Vagina (tissue), 2 donors: ENCODE measurements at places on chromosomes 6 and 20. TPM values are rescaled to one million over a fixed set of nuclear protein-coding genes. Genes with fewer than 3 reads are reported as not detected.

DNA sequence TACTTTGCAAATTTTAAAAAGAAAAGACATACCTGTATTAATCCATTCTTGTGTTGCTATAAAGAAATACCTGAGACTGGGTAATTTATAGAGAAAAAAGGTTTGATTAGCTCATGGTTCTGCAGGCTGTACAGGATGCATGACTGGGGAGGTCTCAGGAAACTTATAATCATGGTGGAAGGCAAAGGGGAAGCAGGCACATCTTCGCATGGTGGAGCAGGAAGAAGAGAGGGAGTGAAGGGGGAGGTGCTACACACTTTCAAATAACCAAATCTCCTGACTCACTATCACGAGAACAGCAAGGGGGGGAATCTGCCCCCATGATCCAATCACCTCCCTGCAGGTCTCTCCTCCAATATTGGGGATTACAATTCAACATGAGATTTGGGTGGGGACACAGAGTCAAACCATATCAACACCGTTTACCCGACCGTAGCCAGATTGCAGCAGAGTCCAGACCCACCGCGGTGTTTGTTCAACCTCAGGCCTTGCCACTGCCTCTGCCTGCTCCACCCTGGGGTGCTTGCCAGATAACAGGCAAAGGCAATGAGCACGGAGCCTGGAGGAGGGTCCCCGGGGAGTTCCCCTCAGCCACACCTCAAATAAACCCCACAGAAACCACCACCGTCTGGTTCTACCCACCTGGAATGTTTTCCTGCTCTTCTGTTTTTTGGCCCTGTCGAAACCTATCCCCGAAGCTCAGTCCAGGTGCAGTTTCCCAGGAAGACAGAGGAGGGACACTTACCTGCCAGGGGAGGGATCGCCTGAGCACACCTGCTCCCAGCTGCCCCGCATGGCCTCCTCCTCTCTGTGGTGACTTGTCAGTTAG lies 142.2 kb upstream of the AFDN start:
- DNase-seq, result no peak

GRCh38 chr20:62413896-62414481 lies 6.9 kb upstream of the CABLES2 start:
- DNase-seq, result no peak

GRCh38 chr20:48283470-48284110 lies 498.3 kb upstream of the SULF2 start:
- no peak for DNase-seq

GRCh38 chr6:3483675-3484074 lies 26.8 kb upstream of the SLC22A23 start:
- no peak for DNase-seq

DNA sequence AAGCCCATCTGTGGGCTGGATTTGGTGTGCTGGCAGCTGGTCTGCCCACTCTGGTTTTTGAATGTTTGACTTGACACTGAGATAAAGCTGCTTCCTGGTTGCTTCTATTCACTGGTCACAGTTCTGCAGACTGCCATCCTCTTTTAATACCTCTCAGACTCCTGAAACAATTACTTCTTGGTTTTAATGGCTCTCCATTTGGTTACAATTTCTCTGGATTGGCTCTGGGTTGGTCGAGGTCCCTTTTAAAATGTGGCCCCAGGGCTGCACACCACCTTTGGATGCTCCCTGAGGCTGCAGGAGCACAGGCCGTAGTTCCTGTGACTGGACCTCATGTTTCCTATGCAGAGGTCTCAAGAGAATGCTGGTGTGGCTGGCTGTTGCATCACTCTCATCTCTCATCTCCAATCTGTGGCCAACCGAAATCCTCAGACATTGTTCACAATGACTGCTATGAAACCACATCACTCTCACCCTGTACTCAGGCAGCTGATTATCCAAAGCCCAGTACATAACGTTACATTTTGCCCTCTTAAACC lies 98.5 kb downstream of the INSM1 start:
- DNase-seq, result no peak

- no peak for DNase-seq
These were observed 212.1 kb upstream of the PHACTR1 start for GRCh38 chr6:12504325-12504966.

DNA sequence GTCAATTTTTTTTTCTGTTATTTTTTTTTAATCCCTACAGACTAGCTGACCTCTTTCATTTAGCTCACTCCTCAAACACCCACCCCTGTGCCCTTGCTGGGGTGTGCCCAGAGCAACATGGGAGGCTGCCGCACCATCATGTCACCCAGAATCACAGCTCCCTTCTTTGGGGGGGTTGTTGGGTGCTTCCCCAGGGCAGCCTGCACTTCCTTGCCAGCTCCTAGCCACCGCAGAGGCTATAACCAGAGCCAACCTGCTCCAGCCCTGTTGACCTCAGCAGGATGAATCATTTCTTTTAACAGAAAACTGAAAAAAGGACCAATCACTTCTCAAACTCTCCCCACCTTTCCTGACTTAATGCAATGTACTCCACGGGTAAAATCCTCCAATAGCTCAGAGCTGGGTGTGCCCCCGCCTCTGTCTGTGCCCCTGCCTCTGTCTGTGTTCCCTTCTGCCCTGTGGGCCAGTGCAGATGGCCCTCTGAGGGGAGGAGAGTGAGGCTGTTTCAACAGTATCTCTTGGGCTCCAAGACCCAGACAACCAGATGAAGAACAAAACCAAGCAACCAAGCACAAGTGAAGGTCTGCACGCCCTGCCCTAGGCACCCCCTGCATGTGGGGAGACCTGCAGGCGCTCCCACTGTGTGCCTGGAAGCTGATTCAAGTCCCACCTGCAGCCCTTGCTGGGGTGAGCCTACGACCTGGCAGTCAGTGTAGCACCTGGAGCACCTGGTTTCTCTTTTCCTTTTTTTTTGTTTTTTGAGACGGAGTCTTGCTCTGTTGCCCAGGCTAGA lies 67.7 kb downstream of the PYGB start:
- DNase-seq, result no peak

DNA sequence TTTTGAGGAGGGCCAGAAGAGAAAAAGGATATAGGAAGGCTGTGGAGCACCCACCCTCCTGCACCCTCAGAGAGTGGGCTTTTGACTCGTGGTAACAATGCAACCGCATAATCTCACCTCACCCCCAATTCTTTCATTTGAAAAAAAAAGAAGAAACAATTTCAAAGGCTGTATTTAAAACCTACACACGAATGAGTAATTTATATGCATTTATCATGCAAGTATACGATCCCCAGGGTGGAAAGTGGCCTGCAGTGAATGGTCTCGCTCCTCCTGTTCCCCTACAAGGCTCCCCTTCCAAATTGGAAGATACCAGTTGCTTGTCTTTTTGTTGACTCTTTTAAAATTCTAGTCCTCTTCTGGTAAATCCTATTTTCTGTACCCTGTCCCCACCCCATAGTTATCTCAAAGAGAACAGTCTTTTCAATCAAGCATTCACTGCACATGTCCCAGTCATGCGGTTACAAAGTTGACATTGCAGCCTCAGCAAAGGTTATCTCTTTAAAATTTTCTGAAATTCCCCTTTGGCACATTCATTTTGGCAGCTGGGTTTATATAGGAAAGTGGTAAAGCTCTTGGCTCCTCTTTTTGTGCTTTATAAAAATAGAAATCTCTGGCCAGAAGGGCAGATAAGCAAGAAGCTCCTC lies 110.6 kb downstream of the ARID1B start:
- DNase-seq, result no peak

Gene CDKN1A
- 169 TPM for total RNA-seq

Gene GATA5
- total RNA-seq, result 7.9 TPM

Gene DEFB132
- not detected for total RNA-seq
